ENCODE measurements at places on chromosomes 7 and 10.

GRCh38 chr10:87974769-87975168, 111.3 kb downstream of the PTEN start:
- no peak for DNase-seq

DNA sequence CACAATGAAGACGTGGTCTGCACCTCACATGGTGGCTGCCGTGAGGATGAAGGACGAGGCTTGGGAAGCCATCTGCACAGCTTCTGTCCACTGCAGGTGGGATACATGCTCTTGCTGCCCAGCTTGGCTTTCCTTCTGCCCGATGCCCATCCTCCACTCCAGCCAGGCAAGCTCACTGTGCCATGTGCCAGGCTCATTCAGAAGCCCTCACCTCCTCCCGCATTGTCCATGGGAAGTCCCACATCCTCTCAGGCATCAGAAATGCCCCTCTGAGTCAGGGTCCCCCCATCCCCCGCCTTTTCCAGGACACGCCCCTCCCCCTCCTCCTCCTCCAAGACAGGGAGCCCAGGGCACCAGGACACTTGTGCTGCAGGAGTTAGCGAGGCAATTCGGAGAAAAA, 4.6 kb upstream of the NOM1 start:
- DNase-seq: no peak

DNA sequence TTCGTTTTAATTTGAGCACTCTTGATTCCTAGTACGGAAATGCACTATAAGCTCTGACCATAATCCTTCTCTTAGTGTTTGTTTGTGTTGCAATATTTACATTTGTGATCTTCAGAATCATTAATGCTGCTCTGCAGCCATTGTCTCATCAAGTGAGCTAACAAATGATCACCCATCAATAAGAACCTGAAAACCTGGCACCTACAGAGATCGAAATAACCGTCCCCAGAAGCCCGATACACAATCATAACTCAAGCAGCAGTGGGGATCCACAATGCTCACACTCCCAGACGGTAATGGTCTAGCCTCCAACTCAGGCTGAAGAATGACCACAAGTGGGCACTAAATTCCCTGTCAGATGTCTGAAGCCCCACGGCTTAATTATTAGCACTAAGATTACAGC, 156.0 kb upstream of the NFE2L3 start:
- DNase-seq: no peak

- DNase-seq: no peak
Measured at GRCh38 chr10:117920956-117921355, 125.8 kb downstream of the RAB11FIP2 start.

- DNase-seq: no peak
Measured at GRCh38 chr10:57696641-57697040, 571.1 kb downstream of the IPMK start.

DNA sequence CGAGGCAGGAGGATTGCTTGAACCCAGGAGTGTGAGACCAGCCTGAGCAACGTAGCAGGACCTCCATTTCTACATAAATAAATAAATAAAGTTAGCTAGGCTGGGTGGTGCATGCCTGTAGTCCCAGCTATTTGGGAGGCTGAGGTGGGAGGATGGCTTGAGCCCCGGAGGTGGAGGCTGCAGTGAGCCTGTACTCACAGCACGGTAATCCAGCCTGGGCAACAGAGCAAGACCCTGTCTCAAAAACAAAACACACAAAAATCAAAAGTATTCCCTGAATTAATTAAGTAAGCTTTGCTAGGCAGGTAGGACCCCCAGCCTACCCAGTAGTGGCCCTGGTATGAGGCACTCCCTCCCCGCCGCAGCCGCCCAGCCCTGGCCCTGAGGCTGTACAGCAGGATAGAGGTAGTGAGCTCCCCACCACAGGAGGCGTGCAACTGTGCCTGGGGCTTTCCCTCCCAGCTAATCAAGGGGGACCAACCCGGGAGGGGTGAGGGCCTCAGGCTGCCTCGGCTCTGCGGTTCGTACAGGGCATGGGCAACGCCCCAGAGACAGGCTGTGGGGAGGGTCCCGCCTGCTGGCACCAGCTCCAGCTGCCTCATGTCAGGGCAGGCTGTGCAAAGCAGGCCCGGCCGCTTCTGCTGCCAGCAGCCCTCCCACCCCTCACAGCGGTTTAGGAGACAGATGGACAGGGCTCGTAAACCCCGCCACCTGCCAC, 1.0 kb upstream of the CYP2W1 start:
- DNase-seq: no peak

GRCh38 chr7:130091999-130092398, 21.7 kb downstream of the KLHDC10 start:
- DNase-seq: no peak

GRCh38 chr7:25485026-25485425, 256.7 kb upstream of the NPVF start:
- DNase-seq: no peak

DNA sequence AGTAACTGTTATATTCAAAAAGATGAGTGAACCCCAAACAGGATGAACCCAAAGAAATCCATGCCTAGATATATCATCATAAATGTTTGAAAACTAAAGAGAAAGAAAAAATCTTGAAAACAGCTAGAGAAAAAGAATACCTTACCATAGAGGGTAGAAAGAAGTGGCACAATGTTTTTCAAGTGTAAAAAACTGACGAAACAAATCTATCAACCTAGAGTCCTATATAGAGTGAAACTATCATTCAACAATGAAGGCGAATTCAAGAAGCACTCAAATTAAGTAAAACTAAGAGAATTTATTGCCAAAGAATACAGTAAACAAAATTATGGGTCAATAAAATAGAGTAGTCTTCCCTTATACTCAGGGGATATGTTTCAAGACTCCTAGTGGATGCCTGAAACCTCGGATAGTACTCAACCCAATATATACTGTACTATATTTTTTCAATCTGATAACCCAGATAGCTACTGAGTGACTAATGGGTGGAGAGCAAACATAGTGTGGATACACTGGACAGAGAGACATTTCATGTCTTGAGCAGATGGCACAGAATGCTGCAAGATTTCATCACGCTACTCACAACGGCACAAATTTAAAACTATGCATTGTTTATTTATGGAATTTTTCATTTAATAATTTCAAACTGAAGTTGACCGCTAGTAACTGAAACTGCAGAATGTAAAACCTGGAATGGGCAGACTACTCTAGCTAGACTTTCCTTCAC, 52.6 kb upstream of the TMEM106B start:
- no peak for DNase-seq

- DNase-seq: no peak
Measured at GRCh38 chr7:1192171-1192676, 32.2 kb upstream of the ZFAND2A start.

- DNase-seq: no peak
Measured at GRCh38 chr10:118965645-118966044, 63.9 kb upstream of the NANOS1 start.

- DNase-seq: no peak
Measured at GRCh38 chr7:70631718-70632117, 500.2 kb upstream of the GALNT17 start.
